ENCODE measurements at places on chromosomes 12 and 14.

DNA sequence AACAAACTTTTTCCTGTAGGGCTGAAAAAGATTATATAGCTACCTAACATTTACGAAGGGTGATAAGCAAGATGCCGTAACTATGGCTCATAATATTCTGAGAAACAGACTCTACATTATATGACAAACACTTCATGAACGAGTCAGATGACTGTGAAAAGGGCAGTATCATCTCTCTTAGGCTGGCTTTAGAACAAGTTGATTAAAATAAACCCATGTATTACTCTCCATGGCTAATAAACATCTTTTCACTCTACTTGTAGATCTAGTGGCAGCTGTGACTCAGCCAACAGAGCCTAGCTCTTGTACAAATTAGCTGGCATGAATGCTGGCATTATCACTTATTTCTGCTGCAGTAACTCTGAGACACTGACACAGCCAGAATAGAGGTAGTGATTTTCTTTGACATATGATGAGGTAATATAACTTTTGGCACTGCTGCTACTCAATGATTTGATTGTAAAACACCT is 47.1 kb downstream of the SLC2A13 start:
- peak; percentile 36 for DNase-seq
- no peaks in the 10 kb centered on the region for H3K36me3 ChIP-seq
- peaks cover 27% of the 10 kb centered on the region for H3K4me1 ChIP-seq
- H3K27me3 ChIP-seq, result no peaks in the 10 kb centered on the region
- no peak overlapping the region for H3K27ac ChIP-seq

- 0 out of 2 replicates have a peak, but pooled peaks cover 3% of the 10 kb centered on the region for H3K4me1 ChIP-seq
- no peak for DNase-seq
- H3K36me3 ChIP-seq, result no peaks in the 10 kb centered on the region
- H3K27me3 ChIP-seq, result no peaks in the 10 kb centered on the region
- no peak overlapping the region for H3K4me3 ChIP-seq
- no peak overlapping the region for H3K27ac ChIP-seq
These were observed 42.2 kb downstream of the NDUFA12 start for GRCh38 chr12:94961256-94961824.

DNA sequence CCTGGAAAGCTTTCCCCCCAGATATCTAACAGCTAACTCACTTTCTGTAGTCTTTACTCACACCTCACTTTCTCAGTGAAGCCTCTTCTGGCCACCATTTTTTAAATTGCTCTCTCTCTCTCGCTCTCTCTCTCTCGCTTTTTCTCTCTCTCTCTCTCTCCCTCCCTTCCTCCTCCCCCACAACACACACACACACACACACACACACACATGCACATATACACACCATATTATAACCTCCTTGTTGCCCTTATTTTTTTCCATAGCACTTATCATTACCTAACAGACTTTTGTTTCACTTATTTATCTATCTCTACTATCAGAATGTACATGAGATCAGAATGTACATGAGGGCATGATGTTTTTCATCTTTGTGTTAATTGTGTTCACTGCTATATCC is 156.8 kb downstream of the DUSP6 start:
- DNase-seq, result no peak
- no peak overlapping the region for H3K4me3 ChIP-seq
- H3K27ac ChIP-seq, result no peak overlapping the region
- H3K27me3 ChIP-seq, result no peaks in the 10 kb centered on the region
- H3K36me3 ChIP-seq, result no peaks in the 10 kb centered on the region

GRCh38 chr12:58500399-58500798 is 419.9 kb downstream of the LRIG3 start:
- no peaks in the 10 kb centered on the region for H3K36me3 ChIP-seq
- DNase-seq, result peak; percentile 59
- H3K4me1 ChIP-seq, result peaks cover 51% of the 10 kb centered on the region
- H3K4me3 ChIP-seq, result no peak overlapping the region
- H3K27me3 ChIP-seq, result no peaks in the 10 kb centered on the region
- H3K27ac ChIP-seq, result no peak overlapping the region

DNA sequence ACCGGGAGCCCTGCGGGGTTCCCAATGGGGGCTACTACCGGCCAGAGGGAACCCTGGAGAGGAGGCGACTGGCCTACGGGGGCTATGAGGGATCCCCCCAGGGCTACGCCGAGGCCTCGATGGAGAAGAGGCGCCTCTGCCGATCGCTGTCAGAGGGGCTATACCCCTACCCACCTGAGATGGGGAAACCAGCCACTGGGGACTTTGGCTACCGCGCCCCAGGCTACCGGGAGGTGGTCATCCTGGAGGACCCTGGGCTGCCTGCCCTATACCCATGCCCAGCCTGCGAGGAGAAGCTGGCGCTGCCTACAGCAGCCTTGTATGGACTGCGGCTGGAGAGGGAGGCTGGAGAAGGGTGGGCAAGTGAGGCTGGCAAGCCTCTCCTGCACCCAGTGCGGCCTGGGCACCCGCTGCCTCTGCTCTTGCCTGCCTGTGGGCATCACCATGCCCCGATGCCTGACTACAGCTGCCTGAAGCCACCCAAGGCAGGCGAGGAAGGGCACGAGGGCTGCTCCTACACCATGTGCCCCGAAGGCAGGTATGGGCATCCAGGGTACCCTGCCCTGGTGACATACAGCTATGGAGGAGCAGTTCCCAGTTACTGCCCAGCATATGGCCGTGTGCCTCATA is 9.7 kb downstream of the TNS2 start:
- H3K36me3 ChIP-seq, result peaks cover 7% of the 10 kb centered on the region
- H3K4me3 ChIP-seq, result no peak overlapping the region
- H3K4me1 ChIP-seq, result peaks cover 29% of the 10 kb centered on the region
- H3K27me3 ChIP-seq, result no peaks in the 10 kb centered on the region
- no peak overlapping the region for H3K27ac ChIP-seq

- no peak overlapping the region for H3K27ac ChIP-seq
- no peak for DNase-seq
- H3K4me1 ChIP-seq, result no peaks in the 10 kb centered on the region
- H3K27me3 ChIP-seq, result peaks cover 12% of the 10 kb centered on the region
These were observed 24.5 kb downstream of the BEGAIN start for GRCh38 chr14:100562751-100563150.

DNA sequence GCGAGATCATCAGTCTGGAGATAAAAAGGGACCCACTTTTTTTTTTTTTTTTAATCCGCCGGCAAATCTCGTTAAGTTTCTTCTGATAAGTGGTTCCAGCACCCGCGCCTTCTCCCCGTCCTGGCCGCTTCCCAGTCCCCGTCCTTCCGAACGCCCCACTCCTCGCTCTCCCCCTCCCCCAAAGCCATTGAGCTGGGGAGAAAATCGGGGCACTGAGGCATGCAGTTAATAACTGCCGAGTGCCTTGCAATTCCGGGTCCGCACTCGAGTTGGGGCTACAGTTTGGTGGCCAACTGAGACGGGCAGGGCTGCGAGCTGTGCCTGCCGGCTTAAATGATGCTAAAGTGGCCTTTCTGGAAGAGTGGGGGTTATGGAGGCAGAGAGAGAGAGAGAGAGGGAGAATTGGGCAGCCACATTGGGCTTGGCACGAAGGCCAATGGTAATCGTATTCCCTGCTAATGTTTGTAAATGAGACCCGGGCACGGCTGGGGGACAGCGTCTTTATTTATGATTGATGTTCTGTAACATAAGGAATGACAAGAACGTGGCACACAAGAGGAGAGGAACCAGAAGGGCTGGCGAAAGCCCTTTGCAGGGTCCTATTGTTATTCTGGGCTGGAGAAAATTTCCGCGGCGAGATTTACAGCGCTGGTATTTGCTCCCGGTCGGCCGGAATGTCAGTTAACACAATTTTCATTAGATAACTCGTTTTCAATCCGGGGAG is 115.4 kb upstream of the MYL2 start:
- no peak for DNase-seq
- no peak overlapping the region for H3K4me3 ChIP-seq
- peaks cover 70% of the 10 kb centered on the region for H3K27me3 ChIP-seq
- no peaks in the 10 kb centered on the region for H3K4me1 ChIP-seq
- H3K36me3 ChIP-seq, result no peaks in the 10 kb centered on the region
- no peak overlapping the region for H3K27ac ChIP-seq

- peaks cover 35% of the 10 kb centered on the region for H3K36me3 ChIP-seq
- no peak for DNase-seq
- H3K27ac ChIP-seq, result no peak overlapping the region
- no peaks in the 10 kb centered on the region for H3K4me1 ChIP-seq
- no peaks in the 10 kb centered on the region for H3K27me3 ChIP-seq
These were observed 140.0 kb upstream of the FKBP4 start for GRCh38 chr12:2654741-2655140.

- no peaks in the 10 kb centered on the region for H3K36me3 ChIP-seq
- H3K27me3 ChIP-seq, result no peaks in the 10 kb centered on the region
- no peak overlapping the region for H3K27ac ChIP-seq
- no peak overlapping the region for H3K4me3 ChIP-seq
These were observed 28.1 kb downstream of the TRPV4 start for GRCh38 chr12:109804820-109805761.

GRCh38 chr12:104299842-104300481 is 3.6 kb upstream of the EID3 start:
- peaks cover 65% of the 10 kb centered on the region for H3K36me3 ChIP-seq
- DNase-seq, result no peak
- no peaks in the 10 kb centered on the region for H3K27me3 ChIP-seq
- no peak overlapping the region for H3K4me3 ChIP-seq
- H3K4me1 ChIP-seq, result peaks cover 46% of the 10 kb centered on the region
- peak overlapping the region; percentile 26 for H3K27ac ChIP-seq

DNA sequence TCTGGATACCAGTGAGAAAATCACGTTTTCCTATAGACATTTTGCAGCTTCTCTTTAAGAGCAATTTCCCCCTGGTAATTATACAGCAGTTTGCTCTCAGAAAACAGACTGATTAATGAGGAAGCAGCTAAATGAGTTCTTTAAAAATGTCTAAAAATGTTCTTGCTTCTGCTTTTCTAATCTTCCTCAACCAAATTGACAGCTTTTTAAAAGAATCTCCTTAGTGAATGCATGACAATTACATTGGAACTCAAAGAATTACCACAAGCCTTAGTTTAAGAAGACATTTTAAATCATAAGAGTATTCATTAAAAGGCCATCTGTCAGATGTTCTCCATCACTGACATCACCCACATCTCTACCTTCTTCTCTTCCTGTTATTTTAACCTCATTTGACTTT is 135.8 kb upstream of the PLXNC1 start:
- H3K27me3 ChIP-seq, result no peaks in the 10 kb centered on the region
- DNase-seq, result no peak
- H3K4me3 ChIP-seq, result no peak overlapping the region

DNA sequence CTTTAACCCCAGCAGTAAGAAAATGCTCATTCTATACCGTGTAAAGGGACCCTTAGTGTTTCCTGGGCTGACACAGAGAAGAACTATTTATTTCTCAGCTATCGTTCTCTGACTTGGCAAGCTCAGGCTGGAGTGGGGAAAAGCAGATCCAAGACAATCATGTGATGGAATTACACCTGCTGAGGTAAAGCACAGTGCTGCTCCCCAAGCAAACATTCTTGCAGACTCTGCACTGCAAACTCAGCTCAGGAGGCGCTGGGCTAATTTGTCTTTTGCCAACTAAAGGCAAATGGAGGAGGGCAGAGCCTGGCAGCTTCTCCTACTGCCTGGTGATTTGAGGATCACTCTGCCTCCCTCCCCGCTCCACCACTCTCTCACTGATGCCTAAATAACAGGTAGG is 57.8 kb upstream of the FUT8 start:
- H3K36me3 ChIP-seq, result no peaks in the 10 kb centered on the region
- H3K27ac ChIP-seq, result no peak overlapping the region
- H3K4me1 ChIP-seq, result peaks cover 25% of the 10 kb centered on the region

GRCh38 chr14:60655119-60655897 is 6.0 kb upstream of the SIX1 start:
- no peak overlapping the region for H3K27ac ChIP-seq
- H3K4me3 ChIP-seq, result no peak overlapping the region
- no peaks in the 10 kb centered on the region for H3K36me3 ChIP-seq
- H3K27me3 ChIP-seq, result peaks cover 29% of the 10 kb centered on the region
